ENCODE measurements at places on chromosomes 2 and 18.

GRCh38 chr18:73520229-73520628 lies 627.4 kb downstream of the FBXO15 start:
- no peak for DNase-seq
- H3K4me1 ChIP-seq = no peaks in the 10 kb centered on the region
- no peaks in the 10 kb centered on the region for H3K27me3 ChIP-seq
- no peak overlapping the region for H3K27ac ChIP-seq
- no peak overlapping the region for H3K4me3 ChIP-seq

GRCh38 chr2:218516614-218517013 lies 51.5 kb downstream of the USP37 start:
- H3K36me3 ChIP-seq = peaks cover 71% of the 10 kb centered on the region
- H3K27ac ChIP-seq = no peak overlapping the region
- H3K4me3 ChIP-seq = no peak overlapping the region
- no peak for DNase-seq
- peaks cover 21% of the 10 kb centered on the region for H3K4me1 ChIP-seq

GRCh38 chr2:237590272-237591140 lies at the start of gene RAB17:
Gene RAB17, minus strand, starts transcription at chr2:237590734. Its CDS starts 4,580 bp downstream, at chr2:237586154.
- no peak within 1 kb of the TSS for H3K4me3 ChIP-seq
- DNase-seq = no peak
- peaks cover 20% of the 10 kb centered on the region for H3K27me3 ChIP-seq
- peaks cover 5% of the 10 kb centered on the region for H3K4me1 ChIP-seq
- H3K36me3 ChIP-seq = no peaks in the 10 kb centered on the region

DNA sequence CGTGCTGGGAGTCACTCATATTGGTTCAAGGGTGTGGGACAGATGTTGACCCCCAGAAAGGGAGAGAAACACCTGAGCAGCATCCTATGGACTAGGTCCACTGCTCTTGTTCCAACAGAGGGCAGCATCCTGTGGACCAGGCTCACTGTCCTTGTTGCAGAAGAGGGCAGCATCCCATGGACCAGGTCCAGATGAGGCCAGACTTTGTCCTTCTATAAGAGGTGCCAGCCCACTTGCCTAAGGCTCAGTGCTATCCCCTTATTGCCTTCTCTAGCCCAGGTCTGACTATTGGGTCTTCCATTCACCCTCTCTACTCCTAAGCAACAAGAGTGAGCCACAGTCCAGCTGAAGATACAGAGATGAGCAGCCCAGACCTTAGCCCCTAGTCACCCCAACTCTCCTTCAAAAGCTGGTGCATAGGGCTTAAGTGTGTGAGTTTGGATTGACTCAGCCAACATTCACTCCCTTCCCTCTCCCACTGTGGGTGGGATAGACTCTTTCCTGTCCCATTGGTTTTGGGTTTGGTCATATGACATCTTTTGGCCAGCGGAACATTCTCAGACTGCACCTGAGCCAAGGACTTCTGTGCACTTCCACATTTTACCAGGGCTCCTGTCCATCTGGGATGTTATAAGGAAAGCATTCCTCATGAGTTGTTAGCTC lies 132.4 kb upstream of the GPC1 start:
- no peak for DNase-seq
- no peak overlapping the region for H3K27ac ChIP-seq
- H3K4me3 ChIP-seq = no peak overlapping the region
- no peaks in the 10 kb centered on the region for H3K4me1 ChIP-seq
